ENCODE measurements at places on chromosomes 7 and 10.

GRCh38 chr10:121696854-121697253 lies 98.6 kb upstream of the FGFR2 start:
- DNase-seq, result peak; percentile 66

DNA sequence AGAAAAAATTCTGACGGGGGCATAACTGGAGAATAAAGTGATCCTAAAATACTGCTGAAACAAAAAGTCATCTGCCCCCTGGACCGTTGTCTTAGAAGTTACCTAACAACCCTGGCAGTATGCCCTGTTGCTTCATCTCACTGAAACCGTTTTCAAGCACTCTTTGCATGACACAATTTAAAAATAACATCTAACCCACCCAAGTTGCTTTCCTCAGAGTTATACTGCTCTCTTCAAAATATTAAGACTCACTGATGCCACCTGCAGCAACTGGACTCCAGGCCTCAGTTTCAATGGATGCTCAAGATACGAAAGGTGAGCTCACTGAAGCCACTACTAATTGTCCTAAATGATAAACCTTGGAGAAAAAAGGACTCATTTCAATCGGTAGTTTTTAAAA lies 57.4 kb downstream of the CDK6 start:
- DNase-seq, result no peak

- DNase-seq, result peak; percentile 94
Observed at GRCh38 chr10:63573068-63573697, 52.0 kb downstream of the REEP3 start.

- no peak for DNase-seq
Observed at GRCh38 chr7:114957444-114957843, 35.5 kb downstream of the MDFIC start.

DNA sequence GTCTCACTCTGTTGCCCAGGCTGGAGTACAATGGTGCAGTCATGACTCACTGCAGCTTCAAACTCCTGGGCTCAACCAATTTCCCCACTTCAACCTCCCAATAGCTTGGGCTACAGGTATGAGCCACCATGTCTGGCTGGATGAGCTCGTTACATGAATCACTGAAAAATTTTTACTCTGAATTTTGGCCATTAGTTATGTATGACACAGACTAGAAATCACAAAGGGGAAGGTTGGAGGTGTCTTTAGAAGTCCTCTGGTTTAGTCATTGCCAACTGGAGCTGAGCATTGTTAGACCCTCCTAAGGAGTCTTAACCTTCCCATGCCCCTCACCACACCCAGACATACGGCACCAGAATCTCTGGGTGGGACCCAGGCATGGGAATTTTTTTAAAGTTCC lies 34.7 kb downstream of the SVIL start:
- no peak for DNase-seq

GRCh38 chr10:33291053-33291592 lies 43.3 kb downstream of the NRP1 start:
- no peak for DNase-seq

GRCh38 chr10:34722404-34722803 lies 92.7 kb downstream of the PARD3 start:
- DNase-seq, result no peak

GRCh38 chr10:118625504-118625903 lies 30.1 kb upstream of the PRLHR start:
- no peak for DNase-seq

GRCh38 chr10:72550239-72550638 lies 75.6 kb downstream of the MICU1 start:
- DNase-seq, result no peak

DNA sequence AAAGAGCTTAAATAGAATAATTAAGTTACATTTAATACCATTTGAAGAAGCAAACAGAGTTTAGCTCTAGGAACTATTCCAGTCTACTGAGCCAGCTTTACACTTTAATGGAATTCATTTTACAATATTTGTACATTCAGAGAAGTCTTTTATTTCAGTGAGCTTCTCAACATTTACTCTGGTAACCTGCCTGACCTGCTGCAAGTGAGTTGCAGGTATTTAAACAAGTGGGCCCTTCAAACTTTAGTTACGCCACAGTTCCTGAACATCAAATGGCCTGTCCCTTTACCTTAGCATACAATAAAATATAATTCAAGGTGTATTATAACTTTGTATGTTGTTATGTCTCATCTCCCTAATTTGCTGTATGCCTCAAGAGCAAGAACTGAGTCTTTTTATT lies 121.6 kb upstream of the SEMA3C start:
- no peak for DNase-seq

DNA sequence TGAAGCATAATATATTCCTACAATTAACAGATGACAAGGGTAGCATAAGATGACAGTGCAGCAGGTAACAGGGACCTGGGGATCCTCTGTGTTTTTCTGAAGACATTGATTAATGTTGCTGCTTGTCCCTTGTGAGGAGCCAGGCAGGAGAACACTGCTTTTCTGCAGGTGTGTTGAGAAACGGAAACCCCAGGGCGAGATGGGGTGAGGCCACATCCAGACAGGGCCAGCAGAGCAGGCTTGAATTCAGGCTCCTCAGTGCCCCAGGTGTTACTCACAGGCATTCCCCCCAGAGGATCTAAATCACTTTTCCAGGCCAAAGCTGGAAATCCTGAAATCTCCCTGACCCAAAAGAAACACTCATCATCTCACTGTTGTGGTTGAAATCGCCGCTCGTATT lies 105.3 kb downstream of the CCDC3 start:
- no peak for DNase-seq

DNA sequence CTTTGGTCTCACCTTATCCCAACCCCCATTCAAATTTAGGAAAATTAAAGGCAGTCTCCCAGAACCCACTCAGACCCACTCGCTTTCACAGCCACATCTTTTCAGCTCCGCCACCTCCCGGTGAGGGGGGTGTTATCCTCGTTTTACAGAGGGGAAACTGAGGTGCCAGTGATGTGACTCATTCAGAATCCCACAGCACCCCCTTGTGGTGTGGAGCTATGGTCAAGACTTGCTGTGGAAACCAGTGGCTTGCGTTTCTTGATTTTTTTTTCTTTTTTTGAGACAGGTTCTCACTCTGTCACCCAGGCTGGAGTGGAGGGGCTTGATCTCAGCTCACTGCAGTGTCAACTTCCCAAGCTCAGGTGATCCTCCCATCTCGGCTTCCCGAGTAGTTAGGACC lies 27.6 kb downstream of the SLC35G1 start:
- no peak for DNase-seq

DNA sequence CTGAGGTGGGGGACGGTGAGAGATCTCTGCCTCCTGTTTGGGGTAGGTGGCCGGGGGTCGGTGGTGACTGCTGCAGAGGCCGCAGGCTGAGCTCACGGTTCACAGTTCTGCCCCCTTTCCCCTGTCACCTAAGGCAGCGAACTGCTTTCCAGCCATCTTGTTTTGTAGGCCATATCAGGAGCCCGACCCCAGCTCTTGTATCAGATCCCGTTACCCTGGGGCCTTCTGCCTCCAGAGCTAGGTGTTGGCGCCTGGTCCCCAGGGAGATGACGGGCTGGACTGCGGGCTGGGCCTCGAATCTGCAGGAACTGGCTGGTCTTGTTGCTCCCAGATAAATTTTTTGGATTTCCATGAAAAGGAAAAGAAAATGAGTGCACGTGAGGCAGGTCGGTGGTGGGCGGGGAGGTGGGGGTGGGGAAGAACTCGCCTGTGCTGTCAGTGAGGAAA lies 183.0 kb downstream of the DNAJB6 start:
- DNase-seq, result no peak

DNA sequence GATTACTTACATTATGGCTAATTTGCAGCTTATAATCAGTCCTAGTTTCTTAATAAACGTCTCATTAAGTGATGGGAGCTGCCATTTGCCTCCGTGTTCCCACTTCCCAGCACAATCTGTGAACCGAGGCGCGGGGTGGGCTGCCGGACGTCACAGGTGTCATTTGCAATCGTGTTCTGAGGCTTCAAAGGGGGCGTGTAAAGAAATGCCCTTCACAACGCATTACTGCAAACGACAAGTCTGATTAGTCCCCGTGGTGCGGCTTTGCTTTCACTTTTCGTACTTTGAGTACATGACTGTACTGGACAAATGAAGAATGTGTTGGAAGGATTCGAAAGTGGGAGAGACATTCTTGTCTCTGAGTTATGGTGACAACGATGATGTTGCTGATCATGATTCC lies 614.2 kb upstream of the ADARB2 start:
- no peak for DNase-seq

DNA sequence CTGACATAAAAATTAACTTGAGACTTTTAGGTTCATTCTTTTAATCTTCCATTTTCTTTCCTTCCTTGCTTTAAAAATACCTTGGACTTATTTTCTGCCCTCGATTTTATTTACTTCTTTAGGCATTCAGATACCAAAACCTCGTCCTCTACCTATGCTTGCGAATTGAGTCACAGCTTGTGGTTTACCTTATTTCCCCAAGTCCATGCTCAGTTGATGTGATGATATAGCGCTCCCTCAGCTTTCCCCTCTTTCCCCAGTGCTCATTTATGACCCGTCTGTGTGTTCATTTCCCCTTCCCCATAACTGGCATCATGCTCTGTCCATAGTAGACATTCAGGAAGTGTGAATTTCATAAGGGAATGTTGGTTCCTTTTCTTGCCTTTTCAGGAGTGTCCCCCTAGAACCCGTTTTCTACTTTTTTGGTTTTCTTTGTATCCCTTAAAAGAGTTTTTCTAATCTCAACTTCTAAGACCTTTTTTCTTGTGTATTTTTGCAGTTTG lies 19.1 kb upstream of the PRKRIP1 start:
- DNase-seq, result no peak

Data from G401 (cell line).